ENCODE measurements at places on chromosomes 4 and X. TPM values are rescaled to one million over a fixed set of nuclear protein-coding genes. Genes with fewer than 3 reads are reported as not detected.

GRCh38 chr4:79348405-79348804 is 22.5 kb upstream of the NAA11 start:
- DNase-seq: no peak

DNA sequence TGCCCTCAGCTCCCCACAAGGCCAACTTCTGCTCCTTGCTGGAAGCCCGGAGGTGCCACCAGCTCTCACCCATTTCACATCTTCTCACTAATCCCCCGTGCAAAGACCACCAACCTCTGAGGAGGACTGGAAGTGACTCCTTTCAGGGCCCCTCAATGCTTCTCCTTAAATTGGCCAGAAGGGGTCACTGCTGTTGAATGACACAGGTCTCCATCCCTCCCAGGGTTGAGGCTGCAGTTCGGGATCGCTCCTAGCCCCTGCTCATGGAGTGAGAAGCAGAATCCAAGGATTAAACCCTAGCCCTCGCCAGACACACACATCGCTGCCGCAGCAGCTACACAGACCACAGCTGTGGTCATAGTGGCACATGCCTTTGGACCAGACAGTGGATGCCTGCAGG is 279.5 kb upstream of the TAPT1 start:
- no peak for DNase-seq

GRCh38 chrX:125236955-125237354 is 82.7 kb upstream of the TEX13C start:
- DNase-seq: no peak

PDZD4 gene
- total RNA-seq: 2.1 TPM

DNA sequence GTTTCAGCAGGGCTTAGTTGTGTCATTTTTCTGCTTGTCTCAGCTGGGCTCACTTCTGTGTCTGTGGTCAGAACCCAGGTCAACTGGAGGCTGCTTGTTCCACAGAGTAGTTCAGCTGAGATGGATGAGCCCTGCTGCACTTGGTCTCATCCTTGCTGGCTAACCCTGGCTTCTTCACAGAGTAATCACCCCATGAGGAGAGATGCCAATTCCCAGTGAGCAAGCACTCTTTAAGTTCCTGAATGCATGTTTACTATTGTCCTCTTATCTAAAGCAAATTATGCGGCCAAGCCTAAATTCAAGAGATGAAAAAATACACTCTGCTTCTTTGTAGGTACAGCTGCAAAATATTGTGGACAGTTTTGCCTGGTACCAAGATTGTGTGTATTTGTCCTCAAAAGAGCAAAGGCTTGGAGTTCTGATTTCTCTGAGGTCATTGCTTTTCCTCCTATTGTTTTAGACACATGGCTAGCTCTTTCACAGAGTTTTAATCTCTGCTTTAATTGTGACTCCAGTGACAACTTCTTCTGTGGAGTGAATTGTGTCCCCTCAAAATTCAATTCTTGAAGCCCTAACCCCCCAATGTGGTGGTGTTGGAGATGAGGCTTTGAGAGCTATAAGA is 236.6 kb upstream of the ANKRD50 start:
- DNase-seq: no peak

DNA sequence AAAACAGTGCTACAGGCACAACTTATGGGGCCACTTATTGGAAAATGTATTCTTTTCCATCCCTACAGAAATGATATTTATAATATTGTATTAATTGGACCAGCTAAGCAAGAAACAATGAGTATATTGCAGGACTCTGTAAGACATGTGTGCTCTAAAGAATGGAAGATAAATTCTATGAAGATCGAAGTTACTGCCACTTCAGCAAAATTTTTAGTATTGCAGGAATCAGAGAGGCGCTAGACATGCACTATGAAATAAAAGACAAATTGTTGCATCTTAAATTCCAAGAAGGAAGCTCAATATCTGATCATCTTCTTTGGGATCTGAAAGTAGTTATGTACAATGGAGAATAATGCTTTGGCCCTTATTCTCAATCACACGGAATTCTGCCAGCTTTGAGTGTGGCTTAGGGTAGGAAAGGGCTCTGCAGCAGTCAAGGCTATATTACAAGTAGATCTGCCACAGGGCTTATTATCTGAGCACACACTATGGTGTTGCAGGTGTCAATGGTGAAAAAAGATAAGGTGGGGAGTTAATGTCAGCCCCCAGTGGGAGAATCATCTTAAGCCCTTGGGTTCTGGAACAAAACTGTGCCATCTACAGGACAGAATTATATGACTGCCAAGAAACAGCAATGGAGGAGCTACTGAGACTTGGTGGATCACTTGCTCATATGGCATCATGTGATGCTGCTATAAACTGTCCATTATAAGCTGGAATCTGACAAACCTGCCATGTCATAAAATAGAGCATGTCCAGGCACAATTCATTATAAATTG is 334.0 kb upstream of the NDST3 start:
- DNase-seq: no peak

DNA sequence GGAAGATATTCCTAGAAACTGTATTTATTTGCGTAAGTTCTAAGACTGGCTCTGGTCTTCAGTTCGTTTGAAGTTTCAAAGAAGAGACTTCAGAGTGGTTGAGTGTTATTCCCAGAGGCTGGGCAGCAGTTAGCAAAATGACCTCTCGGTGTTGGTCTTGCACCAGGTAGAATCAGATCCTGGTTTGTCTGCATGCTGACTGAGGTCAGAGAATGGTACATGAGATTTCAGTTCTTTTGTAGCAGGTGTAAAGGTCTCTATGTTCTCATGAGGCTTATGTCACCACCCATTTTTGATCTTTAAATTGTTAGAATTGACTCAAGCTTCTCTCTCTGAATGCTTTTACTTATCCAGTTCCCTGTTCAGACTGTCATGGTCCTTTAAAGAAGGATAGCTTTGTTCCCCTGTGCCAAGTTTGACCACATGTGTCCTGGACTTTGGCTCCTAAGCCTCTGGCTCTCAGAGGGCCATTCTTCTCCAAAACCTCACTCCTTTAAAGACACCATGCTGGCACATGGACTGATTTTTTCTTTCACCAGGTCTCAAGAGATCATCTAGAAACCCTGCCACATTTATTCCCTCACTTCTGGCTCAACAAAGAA is 355.8 kb upstream of the BOD1L1 start:
- no peak for DNase-seq

GRCh38 chr4:53267026-53267425 is 98.8 kb downstream of the SCFD2 start:
- no peak for DNase-seq

DNA sequence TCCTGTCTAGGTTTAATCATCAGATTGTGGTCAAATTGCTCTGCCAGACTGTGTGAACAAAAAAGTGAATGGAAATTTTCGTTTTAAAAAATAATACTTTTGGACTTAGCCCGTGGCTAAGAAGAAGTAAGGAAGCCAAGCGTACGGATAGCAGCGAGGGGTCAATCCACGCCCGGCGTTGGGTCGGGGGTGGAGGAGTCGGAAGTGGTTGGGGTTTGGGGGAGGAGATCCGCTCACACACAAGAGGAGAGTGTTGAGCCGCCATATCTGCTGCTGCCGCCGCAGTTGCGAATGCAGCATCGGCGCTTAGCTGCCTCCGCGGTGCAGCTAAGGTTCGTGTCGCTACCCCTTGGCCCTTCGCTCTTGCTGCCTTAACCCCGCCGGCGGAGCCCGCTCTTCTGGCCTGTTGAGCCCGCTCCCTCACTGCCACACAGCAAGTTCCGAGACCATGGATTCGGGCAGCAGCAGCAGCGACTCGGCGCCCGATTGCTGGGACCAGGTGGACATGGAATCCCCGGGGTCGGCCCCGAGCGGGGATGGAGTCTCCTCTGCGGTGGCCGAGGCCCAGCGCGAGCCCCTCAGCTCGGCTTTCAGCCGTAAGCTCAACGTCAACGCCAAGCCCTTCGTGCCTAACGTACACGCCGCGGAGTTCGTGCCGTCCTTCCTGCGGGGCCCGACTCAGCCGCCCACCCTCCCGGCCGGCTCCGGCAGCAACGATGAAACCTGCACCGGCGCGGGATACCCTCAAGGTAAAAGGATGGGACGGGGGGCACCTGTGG is at the start of gene GSPT2:
Gene GSPT2, plus strand, starts transcription at position 264 of the 779 bp plus-strand sequence. Its CDS starts 185 bp downstream, at position 449.
- no peak for DNase-seq

DNA sequence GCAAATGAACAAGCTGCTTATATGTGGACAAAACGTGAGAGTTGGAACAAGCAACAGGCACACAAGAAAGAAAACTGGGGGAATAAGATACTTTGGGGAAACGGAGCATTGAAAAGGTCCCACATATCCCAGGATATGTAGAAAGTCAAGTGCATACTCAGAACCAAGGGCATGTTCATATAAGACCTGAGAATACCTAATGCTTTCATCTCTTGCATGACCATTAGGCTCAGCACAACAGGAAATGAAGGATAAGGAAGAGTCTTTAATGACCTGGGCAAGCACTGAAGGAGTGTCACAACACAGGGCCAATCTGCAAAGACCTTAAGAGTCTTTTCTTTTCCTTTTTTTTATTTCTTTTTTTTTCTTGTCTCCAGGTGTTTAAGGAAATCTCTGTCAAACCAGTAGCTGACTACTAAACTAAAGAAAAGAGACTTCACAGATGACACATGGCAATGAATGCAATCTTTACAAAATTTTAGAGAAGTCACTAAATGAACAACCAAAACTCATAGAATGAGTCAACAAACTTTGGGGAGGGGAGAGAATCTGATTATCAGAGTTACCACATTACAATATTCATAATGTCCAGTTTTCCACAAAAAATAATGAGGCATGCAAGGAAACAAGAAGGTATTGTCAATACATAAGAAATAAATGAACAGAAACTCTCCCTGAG is 67.9 kb upstream of the STK26 start:
- no peak for DNase-seq

POU3F4 gene
- total RNA-seq: not detected

DNA sequence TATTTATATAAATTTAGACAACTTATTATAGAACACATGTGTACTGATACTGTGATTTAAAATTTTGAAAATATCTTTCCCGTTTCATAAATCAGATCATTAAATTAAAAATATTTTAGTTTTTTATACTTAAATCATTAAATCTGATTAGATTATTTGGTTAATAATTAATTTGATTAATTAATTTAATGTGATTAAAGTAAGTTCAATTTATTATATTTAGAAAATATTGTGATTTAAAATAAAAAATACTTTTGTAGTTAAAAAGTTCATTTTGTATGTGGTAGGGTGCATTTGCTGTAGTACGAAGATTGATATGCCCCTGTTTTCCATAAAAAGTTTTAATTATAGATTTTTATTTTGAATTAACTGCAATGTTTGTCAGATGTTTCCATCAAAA is 1323.4 kb downstream of the RAPGEF2 start:
- no peak for DNase-seq

TLR2 gene
- total RNA-seq: 97.2 TPM

SORCS2 gene
- total RNA-seq: 0.96 TPM

DNA sequence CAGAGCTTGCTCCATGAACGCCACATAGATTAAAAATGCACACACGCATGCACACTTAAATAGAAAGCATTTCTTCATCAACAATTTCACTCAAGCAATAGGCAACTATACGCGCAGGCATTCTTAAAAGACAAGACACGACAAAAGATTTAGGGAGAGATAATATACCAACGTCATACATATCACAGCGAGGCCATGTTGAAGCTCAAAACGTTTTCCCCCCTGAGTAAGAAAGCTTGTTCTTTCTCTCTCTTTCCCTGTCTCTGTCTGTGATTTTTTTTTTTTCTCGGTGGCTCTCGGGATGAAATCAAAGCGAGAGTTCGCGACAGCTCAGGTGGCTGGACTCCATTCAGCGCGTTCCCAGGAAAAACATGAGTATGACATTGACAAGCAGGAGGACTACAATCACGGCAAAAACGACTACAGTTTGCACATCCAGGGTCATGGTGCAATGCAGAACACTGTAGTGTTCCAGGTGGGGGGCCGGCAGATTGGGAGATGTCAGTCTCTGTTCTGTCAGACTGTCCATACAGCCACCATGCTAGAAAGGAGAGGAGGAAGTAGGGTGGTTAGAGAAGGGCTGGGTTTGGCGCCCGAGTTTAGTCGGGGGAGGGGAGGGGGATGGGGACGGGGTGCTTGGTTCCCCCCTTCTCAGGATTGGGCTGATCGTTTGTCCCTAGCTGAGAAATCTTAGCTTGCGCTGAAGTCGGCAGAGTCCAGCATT is 30.7 kb downstream of the ARHGEF9 start:
- DNase-seq: no peak

DNA sequence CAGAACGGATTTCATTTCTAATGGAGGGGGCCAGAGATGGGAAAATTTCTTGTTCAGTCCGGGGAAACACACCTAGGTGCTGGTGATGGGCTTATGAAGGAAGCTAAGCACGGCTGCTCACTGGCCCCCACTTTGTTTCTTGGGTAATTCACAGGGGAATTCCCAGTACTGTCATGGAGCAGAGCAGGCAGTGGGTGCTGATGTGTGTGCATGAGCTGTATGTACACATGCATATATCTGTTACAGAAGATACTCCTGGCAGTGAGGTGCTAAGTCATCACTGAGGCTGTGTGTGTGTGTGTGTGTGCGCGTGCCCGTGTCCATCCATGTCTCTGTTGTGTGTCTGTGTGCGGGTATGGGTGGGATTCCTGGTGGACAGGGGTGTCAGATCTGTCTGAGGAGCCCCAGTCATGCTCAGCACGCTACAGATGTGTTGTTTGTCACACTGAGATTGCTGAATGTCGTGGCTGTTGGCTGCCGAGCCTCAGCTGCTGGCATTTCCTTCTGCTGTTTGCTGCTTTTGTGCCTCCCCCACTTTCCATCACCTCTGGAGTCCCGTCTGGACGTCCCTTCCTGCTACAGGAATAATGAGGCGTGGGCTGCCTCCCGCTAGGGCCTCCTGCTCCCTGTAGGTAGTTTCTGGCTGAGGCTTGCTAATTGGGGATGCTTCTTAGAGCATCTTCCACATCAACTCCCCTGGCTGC is 53.3 kb downstream of the JADE1 start:
- DNase-seq: no peak

SMIM43 gene
- 0.37 TPM for total RNA-seq

PPP4R3C gene
- total RNA-seq: not detected

DNA sequence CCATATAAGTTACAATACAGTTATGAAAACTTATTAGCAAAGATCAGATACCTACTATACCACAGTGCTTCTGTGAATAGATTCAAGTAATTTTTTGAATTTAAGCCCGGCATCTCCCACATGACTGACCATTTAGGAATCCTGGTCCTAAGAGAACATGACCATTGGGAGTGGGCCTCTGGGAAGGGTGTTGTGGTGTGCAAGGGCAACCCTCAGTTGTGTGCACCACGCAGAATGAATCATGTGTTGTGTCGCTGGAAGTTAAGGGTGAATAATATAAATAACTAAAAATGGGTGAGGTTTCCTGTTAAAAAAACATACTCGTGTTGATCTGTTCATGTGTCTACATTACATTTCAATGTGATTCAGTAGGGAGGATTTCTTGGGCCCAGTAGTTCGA is 15.5 kb downstream of the CPE start:
- no peak for DNase-seq

TBX22 gene
- not detected for total RNA-seq

DNA sequence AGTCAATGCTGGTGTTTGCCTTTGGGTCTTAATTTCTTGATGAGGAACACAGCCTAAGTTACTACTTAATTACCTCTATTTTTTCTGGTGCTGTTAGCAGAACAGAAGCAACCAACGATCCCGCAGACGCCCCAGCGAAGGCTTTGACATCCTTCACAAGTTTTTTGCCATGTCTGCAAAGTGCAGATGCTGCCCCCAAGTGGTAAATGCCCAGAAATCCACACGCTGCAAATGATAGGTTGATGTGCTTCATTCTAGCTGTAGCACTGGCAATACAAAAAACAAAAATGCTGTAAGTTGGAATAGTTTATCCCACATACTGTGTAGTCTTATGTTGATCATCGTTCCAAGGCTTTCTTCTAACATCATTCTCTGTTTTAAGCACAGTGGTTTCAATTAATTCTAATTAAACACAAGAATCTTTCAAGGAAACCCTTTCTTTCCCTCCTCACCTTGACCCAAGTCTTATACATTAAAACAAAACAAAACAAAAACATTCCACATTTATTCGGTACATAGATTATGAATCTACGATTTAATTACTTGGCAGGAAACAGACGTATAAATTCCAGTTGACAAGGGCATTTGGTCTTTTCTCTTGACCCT is 1.2 kb downstream of the PNPLA4 start:
- no peak for DNase-seq

Measured in omental fat pad (tissue), 4 donors.